ENCODE measurements at places on chromosomes 16 and 17. TPM values are rescaled to one million over a fixed set of nuclear protein-coding genes. Genes with fewer than 3 reads are reported as not detected.

The DNAI2 gene
- total RNA-seq, result not detected

The SLC16A13 gene
- 0.12 TPM for total RNA-seq

The SLC5A2 gene
- total RNA-seq, result not detected

The KPNA2 gene
- total RNA-seq, result 89.4 TPM

Data from aortic smooth muscle cell (primary cell).